Dermis microvascular lymphatic vessel endothelial cell (primary cell): ENCODE measurements at places on chromosomes 6 and 20. TPM values are rescaled to one million over a fixed set of nuclear protein-coding genes. Genes with fewer than 3 reads are reported as not detected.

CLPSL1 gene
- total RNA-seq, result not detected in 2 replicates

GHRH gene
- not detected in 2 replicates for total RNA-seq

NRSN2 gene
- 10.5 and 25.2 TPM in 2 replicates for total RNA-seq

FAM209A gene
- total RNA-seq, result 0.13 TPM in 2 replicates

DPPA5 gene
- total RNA-seq, result not detected in 2 replicates

TP53INP2 gene
- 3.3 and 6.7 TPM in 2 replicates for total RNA-seq
